ENCODE measurements at places on chromosomes 6 and 20. TPM values are rescaled to one million over a fixed set of nuclear protein-coding genes. Genes with fewer than 3 reads are reported as not detected.
A peak's percentile ranks its signal among the peaks of the same experiment; 100 is the strongest.

The HLA-E gene
- total RNA-seq, result 83.6 TPM

The GINS1 gene
- total RNA-seq, result 5.2 TPM

The BPIFA1 gene
- not detected for total RNA-seq

The LINC00237 gene
- not detected for total RNA-seq

The SMPD2 gene
- 19.9 TPM for total RNA-seq

The COL19A1 gene
- not detected for total RNA-seq

DNA sequence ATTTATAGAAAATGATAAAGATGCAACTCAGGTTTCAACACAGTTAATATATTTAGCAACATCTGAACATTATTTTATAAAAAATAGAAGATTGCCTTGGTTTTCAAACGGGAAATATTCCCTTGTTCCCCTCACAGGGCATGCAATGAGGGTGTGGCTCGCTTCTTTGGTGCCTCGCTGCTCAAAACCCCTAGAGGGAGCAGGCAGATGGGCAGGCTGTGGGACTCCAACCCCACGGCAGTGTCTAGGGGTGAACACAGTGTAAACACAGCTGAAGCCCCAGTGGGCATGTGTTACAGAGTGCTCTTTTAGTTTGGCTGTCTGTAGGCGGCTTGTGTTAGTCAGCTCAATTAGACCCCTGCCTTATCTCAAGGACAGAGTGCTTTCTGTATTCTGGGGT lies 560.8 kb upstream of the IMPG1 start:
- no peak overlapping the region for H3K27ac ChIP-seq
- no peaks in the 10 kb centered on the region for H3K4me1 ChIP-seq
- no peaks in the 10 kb centered on the region for H3K27me3 ChIP-seq
- DNase-seq, result peak; percentile 9

DNA sequence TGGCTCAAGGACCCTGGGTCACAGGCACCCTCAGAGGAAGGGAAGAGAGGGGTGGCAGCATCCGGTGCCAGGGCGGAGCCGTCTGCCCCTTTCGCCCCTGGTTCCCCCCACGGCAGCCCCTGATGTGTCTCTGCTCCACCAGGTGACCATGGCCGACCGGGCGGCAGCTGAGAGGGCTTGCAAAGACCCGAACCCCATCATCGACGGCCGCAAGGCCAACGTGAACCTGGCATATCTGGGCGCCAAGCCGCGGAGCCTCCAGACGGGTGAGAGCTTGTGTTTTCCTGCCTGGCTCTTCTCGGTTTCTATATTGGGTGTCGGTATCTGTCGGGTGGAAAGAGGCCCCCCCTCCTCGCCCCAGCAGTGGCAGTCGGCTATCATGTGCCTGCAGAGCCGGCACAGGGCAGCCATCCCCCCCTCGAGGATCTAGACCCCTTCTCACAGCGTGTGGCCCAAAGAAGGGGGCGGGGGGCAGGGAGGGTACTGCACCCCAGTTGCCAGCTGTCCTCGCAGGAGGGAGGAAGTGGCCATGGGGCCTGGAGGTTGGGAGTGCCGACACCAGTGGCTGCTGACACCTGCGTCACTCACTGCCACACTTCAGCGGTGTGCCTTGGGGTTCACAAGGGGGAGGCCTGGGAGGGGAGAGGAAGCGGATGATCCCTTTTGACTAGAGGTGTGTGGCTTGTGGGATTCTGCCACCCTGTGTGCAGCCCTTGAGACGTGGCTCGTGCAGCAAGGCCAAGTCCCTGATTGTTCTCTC lies 1.5 kb downstream of the RBM38 start:
- no peaks in the 10 kb centered on the region for H3K27me3 ChIP-seq
- no peak overlapping the region for H3K4me3 ChIP-seq
- H3K36me3 ChIP-seq, result no peaks in the 10 kb centered on the region
- H3K4me1 ChIP-seq, result no peaks in the 10 kb centered on the region
- H3K27ac ChIP-seq, result no peak overlapping the region

DNA sequence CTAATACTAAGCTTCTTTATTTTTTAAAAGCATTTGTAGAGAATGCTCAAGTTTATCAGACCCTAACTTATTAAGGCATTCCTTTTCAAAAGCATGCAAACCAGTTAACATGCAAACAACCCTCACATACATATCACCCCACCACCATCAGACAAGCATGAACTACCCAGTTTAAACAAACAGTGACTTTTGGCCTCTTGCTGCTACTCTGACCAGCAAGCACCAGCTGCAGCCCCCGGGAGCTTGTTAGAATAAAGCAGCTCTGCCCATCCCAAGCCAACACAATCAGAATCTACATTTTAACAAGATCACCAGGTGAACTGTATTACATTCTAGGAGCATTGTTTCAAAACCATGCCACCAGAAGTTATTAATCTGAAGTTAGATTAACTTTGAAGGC lies 5.9 kb upstream of the NUP153 start:
- DNase-seq, result no peak
- no peaks in the 10 kb centered on the region for H3K27me3 ChIP-seq
- H3K4me1 ChIP-seq, result peaks cover 18% of the 10 kb centered on the region
- no peaks in the 10 kb centered on the region for H3K36me3 ChIP-seq

DNA sequence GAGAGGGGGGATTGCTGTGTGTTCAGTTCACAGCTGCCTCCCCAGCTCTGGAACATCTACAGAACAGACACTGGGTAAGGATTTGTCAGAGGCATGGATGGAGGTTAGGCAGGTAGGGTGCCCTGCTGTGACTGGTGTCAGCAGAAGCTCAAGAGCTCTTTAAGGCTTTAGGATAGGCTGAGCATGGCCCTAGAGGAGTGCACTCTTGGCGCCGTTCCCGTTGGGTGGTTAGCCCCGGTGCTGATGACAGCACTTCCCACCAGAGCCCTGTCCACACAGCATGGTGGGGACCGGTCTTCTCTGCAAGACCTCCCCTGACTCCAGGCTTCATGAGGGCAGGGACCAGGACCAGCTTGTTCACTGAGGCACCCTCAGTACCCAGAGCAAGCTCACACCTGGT lies 262.0 kb downstream of the BMP7 start:
- peaks cover 16% of the 10 kb centered on the region for H3K27me3 ChIP-seq
- H3K4me1 ChIP-seq, result peaks cover 19% of the 10 kb centered on the region
- H3K36me3 ChIP-seq, result no peaks in the 10 kb centered on the region
- DNase-seq, result no peak
- no peak overlapping the region for H3K4me3 ChIP-seq

DNA sequence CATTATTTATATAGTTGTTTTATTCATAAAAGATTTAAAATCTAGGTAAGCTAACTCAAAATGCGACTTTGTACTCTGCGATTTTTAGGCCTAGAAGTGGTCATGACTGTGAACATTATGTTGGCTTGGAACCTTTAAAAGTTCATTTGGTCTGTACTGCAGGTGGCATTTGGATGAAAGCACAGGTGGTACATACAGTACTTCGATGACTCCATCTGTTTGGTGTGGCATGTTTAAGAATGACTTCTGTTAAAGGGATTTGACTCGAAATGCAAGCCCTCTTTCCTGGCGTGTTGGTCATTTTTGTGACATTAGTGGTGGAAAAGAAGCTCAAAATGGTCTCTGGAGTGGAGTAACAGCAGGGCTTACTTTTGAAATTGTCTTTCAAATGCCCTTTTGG lies 118.1 kb downstream of the UST start:
- no peak for DNase-seq
- no peaks in the 10 kb centered on the region for H3K27me3 ChIP-seq
- peaks cover 33% of the 10 kb centered on the region for H3K4me1 ChIP-seq
- no peak overlapping the region for H3K27ac ChIP-seq
- H3K4me3 ChIP-seq, result no peak overlapping the region

- H3K4me3 ChIP-seq, result no peak overlapping the region
- H3K36me3 ChIP-seq, result no peaks in the 10 kb centered on the region
- DNase-seq, result no peak
- no peak overlapping the region for H3K27ac ChIP-seq
These were observed 25.0 kb upstream of the SSR1 start for GRCh38 chr6:7338031-7338430.

GRCh38 chr6:168147205-168147738 lies 68.3 kb upstream of the FRMD1 start:
- no peaks in the 10 kb centered on the region for H3K4me1 ChIP-seq
- H3K36me3 ChIP-seq, result no peaks in the 10 kb centered on the region
- no peak overlapping the region for H3K4me3 ChIP-seq
- DNase-seq, result no peak
- H3K27ac ChIP-seq, result no peak overlapping the region

DNA sequence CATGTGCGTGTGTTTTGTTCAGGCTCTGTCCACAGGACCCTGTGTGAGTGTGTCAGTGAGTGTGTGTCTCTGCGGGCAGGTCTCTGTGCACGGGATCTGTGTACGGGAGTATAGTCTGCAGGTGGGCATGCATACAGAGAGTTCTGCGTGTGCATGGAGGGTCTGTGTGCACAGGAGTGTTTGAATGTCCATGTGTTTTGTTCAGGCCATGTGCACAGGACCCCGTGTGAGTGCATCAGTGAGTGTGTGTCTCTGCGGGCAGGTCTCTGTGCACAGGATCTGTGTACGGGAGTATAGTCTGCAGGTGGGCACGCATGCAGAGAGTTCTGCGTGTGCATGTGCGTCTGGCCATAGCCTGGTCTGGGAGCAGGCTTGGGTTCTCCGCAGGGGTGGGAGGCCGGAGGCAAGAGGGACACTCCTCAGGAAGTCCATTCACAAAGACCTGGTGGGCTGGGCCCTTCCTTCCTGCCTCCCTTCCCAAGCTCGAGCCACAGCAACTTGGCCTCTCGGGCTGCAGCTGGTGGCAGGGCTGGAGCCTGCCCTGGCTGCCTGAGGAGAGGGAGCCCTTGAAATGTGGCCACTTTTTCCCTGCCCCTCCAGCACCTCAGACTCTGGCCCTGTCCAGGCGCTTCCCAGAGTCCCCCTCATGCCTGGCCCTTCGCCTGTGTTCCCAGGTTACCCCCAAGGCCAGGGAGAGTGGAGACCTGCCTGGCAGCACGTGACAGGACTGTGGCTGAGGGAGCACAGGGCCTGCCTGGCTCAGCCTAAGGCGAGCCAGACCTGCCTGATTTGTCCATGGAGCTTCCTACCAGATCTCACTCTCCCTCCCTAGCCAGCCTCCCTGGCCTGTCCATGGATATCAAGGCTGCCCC lies 6.8 kb downstream of the HSPA12B start:
- H3K27ac ChIP-seq, result no peak overlapping the region
- no peaks in the 10 kb centered on the region for H3K36me3 ChIP-seq
- peaks cover 5% of the 10 kb centered on the region for H3K27me3 ChIP-seq

DNA sequence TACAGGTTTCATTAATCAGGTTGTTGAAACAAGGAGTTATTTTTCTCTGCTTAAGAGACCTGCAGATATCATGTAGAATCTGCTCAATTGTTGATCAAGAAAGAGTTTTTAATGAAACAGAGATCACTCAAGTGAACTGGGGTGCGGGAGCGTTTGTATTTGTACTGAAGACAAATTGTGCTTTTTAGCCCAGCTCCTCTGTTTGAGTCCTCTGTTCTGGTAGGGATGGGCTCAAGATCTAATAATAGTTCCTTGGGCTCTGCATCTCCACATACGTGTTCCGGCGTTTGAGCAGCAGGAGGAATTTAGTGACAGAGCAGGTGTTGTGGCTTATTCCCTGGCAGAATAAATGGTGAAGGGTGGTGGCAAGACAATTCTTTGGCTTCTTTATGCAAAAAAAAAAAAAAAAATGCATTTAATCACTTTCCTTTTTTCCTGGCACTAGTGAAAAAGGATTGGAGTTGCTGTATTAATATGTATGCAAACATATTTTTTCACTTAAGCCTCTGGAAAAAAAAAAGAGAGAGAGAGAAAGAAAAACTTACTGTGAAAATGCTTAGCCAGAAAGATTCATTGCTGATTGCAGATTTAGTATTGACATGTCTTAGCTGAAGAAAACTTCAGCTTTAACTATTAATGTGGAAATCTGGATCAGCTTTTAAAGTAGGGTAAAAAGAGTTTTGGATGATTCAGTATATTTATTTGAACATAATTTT lies 4.0 kb downstream of the CITED2 start:
- H3K27me3 ChIP-seq, result no peaks in the 10 kb centered on the region
- DNase-seq, result no peak
- H3K4me1 ChIP-seq, result peaks cover 20% of the 10 kb centered on the region
- peaks cover 56% of the 10 kb centered on the region for H3K36me3 ChIP-seq
- H3K27ac ChIP-seq, result peak overlapping the region; percentile 42

GRCh38 chr20:52852714-52853113 lies 119.4 kb upstream of the TSHZ2 start:
- no peak for DNase-seq
- H3K27me3 ChIP-seq, result no peaks in the 10 kb centered on the region
- no peaks in the 10 kb centered on the region for H3K4me1 ChIP-seq

DNA sequence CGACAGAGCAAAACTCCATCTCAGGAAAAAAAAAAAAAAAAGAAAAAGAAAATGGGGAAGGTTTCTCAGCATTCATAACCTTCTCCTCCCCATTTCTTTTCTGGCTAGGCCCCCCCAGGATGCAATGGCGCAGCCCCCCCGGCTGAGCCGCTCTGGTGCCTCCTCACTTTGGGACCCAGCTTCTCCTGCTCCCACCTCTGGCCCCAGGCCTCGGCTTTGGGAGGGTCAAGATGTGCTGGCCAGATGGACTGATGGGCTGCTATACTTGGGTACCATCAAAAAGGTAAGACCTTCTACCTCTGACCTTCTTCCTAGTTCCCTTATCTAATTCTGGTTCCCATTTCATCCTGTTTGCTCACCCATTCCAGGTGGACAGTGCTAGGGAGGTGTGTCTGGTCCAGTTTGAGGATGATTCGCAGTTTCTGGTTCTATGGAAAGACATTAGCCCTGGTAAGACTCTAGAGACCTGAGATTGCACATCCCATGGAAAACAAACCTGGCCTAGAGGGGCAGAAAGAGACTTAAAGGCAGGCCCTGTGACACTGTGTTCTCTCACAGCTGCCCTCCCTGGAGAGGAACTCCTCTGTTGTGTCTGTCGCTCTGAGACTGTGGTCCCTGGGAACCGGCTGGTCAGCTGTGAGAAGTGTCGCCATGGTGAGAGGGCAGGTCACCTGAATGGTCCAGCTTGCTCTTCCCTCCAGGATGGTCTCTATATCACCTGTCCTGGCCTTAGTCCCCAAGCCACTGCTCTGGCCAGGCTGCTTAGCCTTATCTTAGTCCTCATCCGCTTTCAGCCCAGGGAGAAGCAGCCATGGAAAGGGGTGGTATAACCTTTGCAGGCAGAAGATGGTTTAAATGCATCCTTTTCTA lies 1.6 kb downstream of the PHF1 start:
- peaks cover 49% of the 10 kb centered on the region for H3K36me3 ChIP-seq
- H3K27ac ChIP-seq, result no peak overlapping the region
- no peaks in the 10 kb centered on the region for H3K27me3 ChIP-seq
- H3K4me3 ChIP-seq, result peak overlapping the region; percentile 95

DNA sequence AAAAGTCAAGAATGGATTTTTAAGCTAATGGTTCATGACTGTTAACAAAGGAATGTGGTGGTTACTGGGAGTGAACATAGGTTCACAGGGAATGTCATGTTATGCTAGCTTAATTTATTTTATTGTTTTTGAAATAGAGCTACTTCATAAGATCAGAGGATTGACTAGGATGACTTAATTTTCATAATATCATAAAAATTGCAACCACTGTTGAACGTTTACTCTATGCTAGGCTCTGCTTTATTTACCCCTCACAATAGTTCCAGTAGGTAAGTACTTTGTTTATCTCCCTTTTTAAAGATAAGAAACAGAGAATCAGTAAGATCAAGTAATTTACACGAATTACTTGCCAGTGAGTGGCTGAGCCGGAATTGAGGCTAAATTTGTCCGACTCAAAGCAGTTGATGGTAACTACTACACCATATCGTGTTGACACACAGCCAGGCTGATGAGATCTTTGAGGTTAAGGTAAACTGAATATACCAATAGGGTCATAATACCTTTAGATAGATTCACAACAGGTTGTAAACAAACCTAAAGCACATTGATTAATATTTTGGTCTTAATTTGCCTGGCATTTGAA lies 194.6 kb upstream of the CITED2 start:
- no peaks in the 10 kb centered on the region for H3K27me3 ChIP-seq
- peaks cover 25% of the 10 kb centered on the region for H3K4me1 ChIP-seq
- no peaks in the 10 kb centered on the region for H3K36me3 ChIP-seq
- H3K4me3 ChIP-seq, result peak overlapping the region; percentile 17
- DNase-seq, result peak; percentile 59
